ENCODE measurements at places on chromosomes 6 and 20. TPM values are rescaled to one million over a fixed set of nuclear protein-coding genes. Genes with fewer than 3 reads are reported as not detected.

The GSTA2 gene
- not detected for total RNA-seq

The TRDN gene
- total RNA-seq, result not detected

The SYCP2 gene
- total RNA-seq, result 4.4 TPM

The FOXA2 gene
- not detected for total RNA-seq

The LY6G6C gene
- total RNA-seq, result not detected

The NCOA5 gene
- total RNA-seq, result 33.9 TPM

The MEI4 gene
- total RNA-seq, result not detected

The ARFGEF3 gene
- 0.25 TPM for total RNA-seq

The FAM162B gene
- not detected for total RNA-seq
